ENCODE measurements at places on chromosomes 12 and 14.

DNA sequence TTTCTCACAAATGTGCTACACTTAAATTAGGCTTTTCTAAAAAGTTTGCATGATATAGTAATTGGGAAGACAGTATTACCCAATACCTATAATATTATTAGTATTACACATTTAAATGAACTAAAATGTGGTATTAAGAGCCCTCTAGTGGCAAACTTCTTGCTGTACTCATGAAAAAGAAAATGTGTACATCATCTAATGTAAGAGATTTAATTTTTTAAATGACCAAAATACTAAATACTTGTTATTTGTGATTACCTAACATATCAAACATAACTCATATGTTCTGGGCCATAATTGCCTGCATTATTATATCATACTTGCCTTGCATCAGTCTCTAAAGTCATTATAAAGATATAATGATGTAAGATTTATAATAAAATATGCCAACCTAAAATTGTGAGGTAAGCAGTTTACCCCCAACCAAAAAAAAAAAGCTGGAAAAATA, 64.2 kb downstream of the DNAI7 start:
- peak; percentile 15 for DNase-seq

GRCh38 chr12:121812320-121812871, 8.6 kb downstream of the SETD1B start:
- DNase-seq: no peak

DNA sequence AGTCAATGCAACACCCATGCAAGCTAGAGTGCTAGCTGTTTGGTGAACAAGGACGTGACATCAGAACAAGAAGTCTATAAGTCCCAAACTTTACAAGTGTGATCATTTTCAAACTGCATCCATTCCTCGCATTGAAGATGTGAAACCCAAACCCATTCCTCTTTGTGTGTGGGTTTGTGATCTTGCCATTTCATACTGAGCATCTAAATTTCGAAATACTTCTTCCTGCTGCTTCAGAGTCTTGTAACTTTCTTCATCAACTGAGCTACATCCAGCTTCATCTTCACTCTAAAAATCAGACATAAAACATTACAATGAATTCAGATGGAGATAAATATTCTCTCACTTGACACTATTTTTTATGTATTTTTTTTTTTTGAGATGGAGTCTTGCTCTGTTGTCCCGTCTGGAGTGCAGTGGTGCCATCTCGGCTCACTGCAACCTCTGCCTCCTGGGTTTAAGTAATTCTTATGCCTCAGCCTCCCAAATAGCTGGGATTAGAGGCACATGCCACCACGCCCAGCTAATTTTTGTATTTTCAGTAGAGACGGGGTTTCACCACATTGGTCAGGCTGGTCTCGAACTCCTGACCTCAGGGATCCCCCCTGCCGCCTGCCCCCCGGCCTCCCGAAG, 4.8 kb upstream of the ZCCHC8 start:
- DNase-seq: no peak

- no peak for DNase-seq
Observed at GRCh38 chr14:48586099-48586498, 910.7 kb upstream of the MDGA2 start.

DNA sequence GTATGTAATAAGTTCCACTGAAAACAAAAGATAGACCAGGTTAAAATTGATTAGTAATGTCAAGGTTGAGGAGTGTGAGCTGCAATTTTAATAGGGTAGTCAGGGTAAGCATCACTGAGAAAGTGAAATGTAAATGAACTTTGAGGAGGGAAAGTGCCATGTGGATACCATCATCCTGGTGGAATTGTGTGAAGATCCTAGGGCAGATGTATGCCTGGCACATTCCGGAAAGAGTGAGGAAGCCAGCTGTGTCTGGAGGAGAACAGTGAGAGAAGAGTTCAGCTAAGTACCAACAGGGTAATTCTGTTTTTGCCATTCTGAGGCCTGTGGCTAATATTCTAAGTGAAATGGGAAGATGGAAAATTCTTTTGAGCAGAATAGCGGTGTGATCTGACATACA, 2.9 kb upstream of the CLEC2A start:
- no peak for DNase-seq

DNA sequence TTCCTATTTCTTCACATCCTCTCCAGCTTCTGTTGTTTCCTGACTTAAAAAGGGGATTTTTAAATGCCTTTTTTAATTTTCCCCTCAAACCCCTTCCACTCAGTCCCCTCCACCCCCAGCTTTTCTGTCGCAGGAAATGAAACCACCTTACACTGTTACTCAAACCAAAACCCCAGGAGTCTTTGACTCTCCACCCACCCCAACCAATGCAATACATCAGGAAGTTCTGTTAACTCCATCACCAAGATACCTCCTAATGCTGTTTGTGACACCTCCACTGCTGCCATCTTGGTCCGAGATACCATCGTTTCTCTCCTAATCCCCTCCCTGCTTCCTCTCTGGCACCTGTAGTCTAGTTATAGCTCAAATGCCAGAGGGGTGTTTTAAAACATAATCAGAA, 25.4 kb upstream of the CPM start:
- no peak for DNase-seq

DNA sequence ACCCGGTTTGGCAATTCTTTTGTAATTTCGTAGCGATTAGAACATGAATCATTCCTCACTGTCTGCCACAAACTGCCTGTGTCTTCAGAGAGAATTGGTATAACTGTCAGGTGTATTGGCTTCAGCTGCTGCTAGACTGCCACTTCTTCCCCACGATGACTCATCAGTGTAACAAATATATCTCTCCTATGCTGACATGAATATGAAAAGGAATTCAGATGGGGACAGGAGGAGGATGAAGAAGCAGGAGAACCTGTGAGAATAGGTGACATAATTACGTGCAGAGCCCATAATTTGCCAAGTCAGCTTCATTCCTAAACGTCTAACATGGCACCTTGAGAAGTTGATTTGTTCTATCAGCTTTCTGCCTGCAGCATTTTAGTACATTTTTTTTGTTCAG, 64.9 kb downstream of the FRMD6 start:
- DNase-seq: no peak

DNA sequence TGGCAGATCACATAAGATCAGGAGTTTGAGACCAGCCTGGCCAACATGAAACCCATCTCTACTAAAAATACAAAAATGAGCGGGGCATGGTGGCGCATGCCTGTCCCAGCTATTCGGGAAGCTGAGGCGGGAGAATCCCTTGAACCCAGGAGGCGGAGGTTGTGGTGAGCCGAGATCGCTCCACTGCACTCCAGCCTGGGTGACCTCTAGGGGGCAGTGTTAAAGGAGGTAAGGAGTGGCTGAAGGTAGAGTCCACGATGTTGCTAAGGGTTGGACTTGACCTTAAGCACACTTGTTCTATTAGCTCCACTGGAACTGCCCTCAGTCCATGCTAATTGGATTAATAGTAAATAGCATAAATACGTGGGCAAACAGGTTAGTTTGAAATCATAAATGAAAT, 62.4 kb upstream of the PSMC1 start:
- no peak for DNase-seq

GRCh38 chr14:54680651-54681050, 113.7 kb downstream of the SAMD4A start:
- DNase-seq: no peak

GRCh38 chr12:10406725-10407124, 2.8 kb downstream of the KLRC4 start:
- no peak for DNase-seq

- no peak for DNase-seq
Observed at GRCh38 chr14:79493081-79493645, 718.1 kb downstream of the DIO2 start.

- DNase-seq: no peak
Observed at GRCh38 chr12:102567031-102567985, 86.9 kb upstream of the IGF1 start.

GRCh38 chr14:22338917-22339715, 249.9 kb downstream of the DAD1 start:
- DNase-seq: no peak

- DNase-seq: no peak
Observed at GRCh38 chr14:25484906-25485305, 435.0 kb upstream of the STXBP6 start.

DNA sequence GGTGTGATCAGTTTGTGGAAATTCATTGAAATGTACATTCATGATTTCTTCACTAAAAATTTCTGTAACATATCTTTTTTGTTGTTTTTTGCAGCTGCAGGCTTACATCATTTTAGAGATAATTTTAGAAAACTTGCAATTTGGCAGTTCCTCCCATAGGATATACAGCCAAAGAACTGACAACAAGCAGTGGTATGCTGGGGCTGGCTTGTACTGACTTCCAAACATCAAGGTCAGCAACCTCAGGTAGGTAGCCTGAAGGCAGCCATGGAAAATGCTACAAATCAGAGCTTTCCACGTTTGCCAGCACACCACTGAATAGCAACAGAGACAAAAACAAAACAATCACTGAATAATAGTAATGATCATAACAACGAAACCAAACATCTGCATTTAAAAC, 21.2 kb downstream of the TRIM9 start:
- no peak for DNase-seq

DNA sequence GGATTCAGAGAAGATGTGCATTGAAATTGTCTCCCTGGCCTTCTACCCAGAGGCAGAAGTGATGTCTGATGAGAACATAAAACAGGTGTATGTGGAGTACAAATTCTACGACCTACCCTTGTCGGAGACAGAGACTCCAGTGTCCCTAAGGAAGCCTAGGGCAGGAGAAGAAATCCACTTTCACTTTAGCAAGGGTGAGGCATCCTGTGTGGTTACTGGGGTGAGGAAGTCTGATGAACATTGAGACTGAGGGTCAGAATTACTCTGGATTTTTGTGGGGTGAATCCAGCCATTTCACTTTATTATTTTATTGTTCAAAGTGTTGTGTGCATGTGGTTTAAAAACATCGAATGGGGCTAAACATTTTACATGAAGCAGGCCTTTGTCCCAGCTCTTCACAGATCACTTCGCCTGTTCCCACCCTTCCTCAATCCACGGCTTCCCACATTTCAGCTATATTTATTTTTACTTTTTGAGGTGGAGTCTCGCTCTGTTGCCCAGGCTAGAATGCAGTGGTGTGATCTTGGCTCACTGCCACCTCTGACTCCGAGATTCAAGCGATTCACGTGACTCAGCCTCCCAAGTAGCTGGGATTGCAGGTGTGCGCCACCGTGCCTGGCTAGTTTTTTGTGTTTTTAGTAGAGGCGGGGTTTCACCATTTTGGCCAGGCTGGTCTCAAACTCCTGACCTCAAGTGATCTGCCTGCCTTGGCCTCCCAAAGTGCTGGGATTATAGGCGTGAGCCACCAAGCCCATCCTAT, 40.6 kb downstream of the SUPT16H start:
- no peak for DNase-seq

DNA sequence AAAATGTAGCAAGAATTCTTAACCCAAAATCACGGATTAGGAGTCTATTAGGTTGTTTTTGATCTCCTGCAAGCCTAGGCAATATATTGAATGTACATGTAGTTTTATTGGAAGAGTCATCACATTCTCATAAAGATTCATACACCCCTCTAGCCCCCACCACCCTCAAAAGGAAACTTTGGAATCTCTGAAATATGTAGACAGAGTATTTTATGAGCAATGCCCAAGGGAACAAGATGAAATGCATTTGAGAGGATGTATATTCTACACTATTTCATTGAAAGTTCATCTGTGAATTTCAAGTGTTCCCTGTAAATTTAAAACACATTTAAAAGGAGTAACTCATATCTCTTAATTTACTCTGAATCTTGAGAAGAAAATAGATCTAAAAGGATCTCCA, 103.7 kb downstream of the SYT1 start:
- DNase-seq: no peak

- DNase-seq: no peak
Observed at GRCh38 chr12:68580911-68581310, 29.8 kb upstream of the RAP1B start.

GRCh38 chr12:74365178-74365964, 172.3 kb upstream of the ATXN7L3B start:
- DNase-seq: no peak

- DNase-seq: no peak
Observed at GRCh38 chr12:132514216-132514820, 24.4 kb downstream of the FBRSL1 start.

DNA sequence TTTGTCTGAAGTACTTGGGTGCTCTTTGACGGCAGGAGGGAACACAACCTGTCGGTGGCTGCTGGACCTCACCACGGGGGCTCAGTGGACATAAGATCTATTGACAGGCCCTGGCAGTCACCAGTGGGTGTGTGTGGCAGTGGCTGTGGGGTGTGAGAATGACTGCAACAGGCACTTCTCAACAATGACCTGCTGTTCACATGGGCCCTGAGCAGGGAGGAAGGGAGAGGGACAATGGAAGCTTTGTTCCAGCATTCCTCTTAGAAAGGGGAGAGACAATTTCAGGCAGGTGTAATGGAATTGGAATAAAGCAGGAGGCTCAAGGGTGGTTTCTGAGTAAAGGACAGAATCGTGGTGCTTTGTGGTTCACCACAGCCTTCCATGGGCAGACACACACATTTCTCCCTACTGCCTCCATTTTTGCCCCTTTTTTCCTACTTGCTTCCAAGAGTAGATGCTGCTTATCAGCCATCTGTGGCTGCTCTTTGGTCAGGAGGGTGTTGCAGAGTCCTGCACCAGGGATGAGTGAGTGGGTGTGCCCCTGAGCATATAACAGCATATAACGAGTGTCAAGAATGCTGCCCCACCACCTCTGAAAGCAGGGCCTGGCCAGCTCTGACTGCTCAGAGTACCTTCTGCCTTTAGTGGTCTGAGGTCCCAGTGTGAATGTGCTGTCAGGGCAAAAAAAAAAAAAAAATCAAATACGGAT, 267.7 kb downstream of the RASSF9 start:
- no peak for DNase-seq

DNA sequence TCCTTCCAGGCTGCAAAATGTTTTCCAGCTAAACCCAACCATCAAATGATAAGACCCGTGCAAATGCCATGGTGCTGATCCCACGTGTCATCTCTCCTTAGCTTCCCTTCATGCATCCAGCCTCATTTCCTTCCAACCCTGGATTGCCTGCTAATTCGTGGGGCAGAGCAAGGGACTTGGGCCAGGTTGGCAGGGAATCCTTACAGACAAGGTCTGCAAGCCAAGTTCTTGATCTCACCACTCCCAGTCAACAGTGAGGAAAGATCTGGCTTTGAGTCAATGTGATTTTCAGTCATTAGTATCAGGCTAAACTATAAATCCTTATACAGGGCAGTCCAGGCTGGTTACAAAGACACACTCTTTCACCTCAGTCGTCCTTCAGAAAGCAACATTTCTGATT, 150.9 kb downstream of the ANO2 start:
- DNase-seq: no peak

DNA sequence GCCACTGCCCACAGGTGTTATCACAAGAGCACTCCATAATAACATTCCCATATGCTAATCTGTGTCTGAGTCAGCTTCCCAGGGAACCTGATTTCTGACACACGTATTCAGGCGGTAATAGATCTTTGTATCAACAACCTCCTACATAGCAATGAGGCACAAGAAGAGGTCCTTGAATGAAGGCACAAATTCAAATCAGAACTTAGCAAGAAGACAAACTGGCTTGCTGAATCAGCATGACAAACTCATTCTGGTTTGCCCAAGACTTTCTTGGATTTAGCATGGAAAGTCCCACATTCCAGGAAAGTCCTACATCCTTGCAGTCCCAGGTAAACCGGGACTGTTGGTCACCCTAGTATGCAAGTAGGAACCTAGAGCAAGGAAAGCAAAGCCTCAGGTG, 33.9 kb upstream of the RNU6-7 start:
- DNase-seq: no peak

GRCh38 chr12:123354600-123354999, 10.0 kb downstream of the SBNO1 start:
- DNase-seq: no peak
